ENCODE measurements at places on chromosomes 11 and 22. TPM values are rescaled to one million over a fixed set of nuclear protein-coding genes. Genes with fewer than 3 reads are reported as not detected.

The CCND1 gene
- total RNA-seq, result 215 TPM

The APOBEC3B gene
- 4.9 TPM for total RNA-seq

The MUC5AC gene
- total RNA-seq, result not detected

The NLRP6 gene
- not detected for total RNA-seq

DNA sequence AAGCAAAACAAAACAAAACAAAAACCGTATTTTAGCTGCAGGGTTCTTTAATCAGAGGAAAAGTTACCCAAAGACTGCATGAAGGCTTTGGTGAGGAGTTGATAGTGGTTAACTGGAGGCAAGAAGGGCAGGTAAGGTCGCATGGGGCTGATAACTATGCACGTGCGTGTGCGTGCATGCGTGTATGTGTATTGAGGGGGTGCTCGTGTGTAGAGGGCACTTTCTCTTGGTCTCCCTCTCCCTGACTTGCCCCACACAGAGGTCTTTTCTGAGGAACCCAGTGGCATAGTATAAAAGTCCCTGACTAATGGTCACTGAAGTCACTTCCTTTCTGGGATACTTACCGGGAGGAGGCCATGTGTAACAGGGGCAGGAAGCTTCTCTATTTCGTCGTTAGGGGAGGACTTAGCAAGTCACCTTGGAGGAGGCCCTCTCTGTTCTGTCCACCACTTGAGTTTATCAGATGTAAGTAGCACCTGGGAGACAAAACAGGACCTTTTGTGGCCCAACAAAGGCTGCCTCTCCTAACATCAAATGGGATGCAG lies 20.1 kb upstream of the FCHSD2 start:
- H3K27me3 ChIP-seq, result no peaks in the 10 kb centered on the region
- H3K27ac ChIP-seq, result no peak overlapping the region
- peaks cover 16% of the 10 kb centered on the region for H3K4me1 ChIP-seq
- no peak for DNase-seq
- no peak overlapping the region for H3K4me3 ChIP-seq
- H3K36me3 ChIP-seq, result no peaks in the 10 kb centered on the region

- DNase-seq, result peak; percentile 27
- H3K27ac ChIP-seq, result no peak overlapping the region
- H3K27me3 ChIP-seq, result peaks cover 13% of the 10 kb centered on the region
Observed at GRCh38 chr22:26364066-26365015, 64.7 kb upstream of the ASPHD2 start.

DNA sequence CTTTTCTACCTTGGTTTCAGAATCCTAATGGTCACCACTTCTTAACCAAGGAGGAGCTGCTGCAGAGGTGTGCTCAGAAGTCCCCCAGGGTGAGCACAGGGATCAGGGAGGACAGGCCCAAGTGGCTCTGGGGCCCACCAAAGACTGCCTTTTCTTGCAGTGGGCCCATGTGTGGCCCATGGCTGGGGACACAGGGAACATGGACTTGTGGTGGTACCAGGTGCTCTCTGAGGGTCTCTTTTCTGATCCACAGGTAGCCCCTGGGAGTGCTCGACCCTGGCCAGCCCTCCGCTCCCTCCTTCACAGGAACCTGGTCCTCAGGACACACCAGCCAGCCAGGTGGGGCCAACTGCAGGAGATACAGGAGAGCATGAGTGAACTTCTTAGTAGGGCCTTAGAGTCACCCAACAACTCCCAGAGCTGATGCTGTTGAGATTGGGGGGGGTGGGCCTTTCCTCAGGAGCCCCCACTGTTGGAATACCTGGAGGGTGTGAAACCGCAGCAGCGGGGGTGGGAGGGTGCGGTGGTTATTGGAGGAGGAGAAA lies 2.0 kb downstream of the MUS81 start:
- peak overlapping the region; percentile 34 for H3K27ac ChIP-seq
- no peak for DNase-seq
- H3K27me3 ChIP-seq, result no peaks in the 10 kb centered on the region
- H3K4me1 ChIP-seq, result peaks cover 26% of the 10 kb centered on the region
- peak overlapping the region; percentile 45 for H3K4me3 ChIP-seq

GRCh38 chr22:49179886-49180682 lies 647.6 kb downstream of the BRD1 start:
- DNase-seq, result no peak
- H3K27ac ChIP-seq, result no peak overlapping the region
- peaks cover 14% of the 10 kb centered on the region for H3K27me3 ChIP-seq
- no peaks in the 10 kb centered on the region for H3K4me1 ChIP-seq
- no peaks in the 10 kb centered on the region for H3K36me3 ChIP-seq
- H3K4me3 ChIP-seq, result no peak overlapping the region

DNA sequence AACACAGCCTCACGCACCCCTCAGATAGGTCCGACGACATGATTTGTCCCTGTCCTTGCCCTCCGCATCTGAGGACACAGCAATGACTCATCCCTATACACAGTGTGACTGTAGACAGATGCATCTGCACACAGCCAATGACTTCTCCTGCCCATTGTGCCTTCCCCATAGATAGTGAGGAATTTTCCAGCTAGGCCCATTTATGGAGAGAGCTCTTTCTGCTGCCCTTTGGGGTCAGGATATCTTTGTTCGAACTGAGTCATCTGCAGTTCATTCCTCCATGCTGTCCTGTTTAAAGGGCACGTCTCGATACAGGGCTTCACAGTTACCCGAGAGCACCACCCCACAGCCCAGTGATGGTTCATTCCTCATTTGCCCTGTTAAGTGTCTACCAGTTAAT lies 96.7 kb downstream of the LARGE1 start:
- H3K27ac ChIP-seq, result no peak overlapping the region
- no peak for DNase-seq
- no peaks in the 10 kb centered on the region for H3K4me1 ChIP-seq
- no peaks in the 10 kb centered on the region for H3K27me3 ChIP-seq
- no peak overlapping the region for H3K4me3 ChIP-seq

- peaks cover 12% of the 10 kb centered on the region for H3K4me1 ChIP-seq
- no peak for DNase-seq
- H3K27me3 ChIP-seq, result no peaks in the 10 kb centered on the region
- no peaks in the 10 kb centered on the region for H3K36me3 ChIP-seq
- H3K27ac ChIP-seq, result no peak overlapping the region
Observed at GRCh38 chr11:90700789-90701439, 478.1 kb upstream of the CHORDC1 start.

GRCh38 chr22:49116486-49117120 lies 711.1 kb downstream of the BRD1 start:
- H3K27ac ChIP-seq, result no peak overlapping the region
- no peaks in the 10 kb centered on the region for H3K36me3 ChIP-seq
- no peak overlapping the region for H3K4me3 ChIP-seq
- H3K4me1 ChIP-seq, result peaks cover 5% of the 10 kb centered on the region
- DNase-seq, result no peak
- H3K27me3 ChIP-seq, result peaks cover 15% of the 10 kb centered on the region

DNA sequence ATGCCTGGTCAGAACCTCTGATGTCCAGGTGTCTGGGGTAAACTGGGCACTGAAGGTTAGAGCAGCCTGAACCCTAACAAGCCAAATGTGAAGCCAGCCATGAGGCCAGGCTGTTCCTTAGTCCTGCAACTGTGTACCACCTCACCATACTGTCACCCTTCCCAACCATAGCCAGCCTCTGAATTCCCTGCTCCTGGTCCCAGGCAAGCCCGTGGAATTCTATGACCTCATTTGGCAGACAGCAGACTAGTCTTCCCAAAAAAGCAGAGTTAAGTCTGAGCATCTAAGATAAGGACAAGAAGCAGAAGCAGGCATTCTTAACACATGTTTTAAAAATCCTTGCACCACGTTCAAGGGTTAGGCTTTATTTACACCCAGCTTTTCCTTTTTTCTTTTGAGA lies 134.8 kb downstream of the C11orf58 start:
- no peak for DNase-seq
- peaks cover 58% of the 10 kb centered on the region for H3K4me1 ChIP-seq
- peak overlapping the region; percentile 45 for H3K27ac ChIP-seq
- H3K36me3 ChIP-seq, result no peaks in the 10 kb centered on the region
- no peaks in the 10 kb centered on the region for H3K27me3 ChIP-seq

DNA sequence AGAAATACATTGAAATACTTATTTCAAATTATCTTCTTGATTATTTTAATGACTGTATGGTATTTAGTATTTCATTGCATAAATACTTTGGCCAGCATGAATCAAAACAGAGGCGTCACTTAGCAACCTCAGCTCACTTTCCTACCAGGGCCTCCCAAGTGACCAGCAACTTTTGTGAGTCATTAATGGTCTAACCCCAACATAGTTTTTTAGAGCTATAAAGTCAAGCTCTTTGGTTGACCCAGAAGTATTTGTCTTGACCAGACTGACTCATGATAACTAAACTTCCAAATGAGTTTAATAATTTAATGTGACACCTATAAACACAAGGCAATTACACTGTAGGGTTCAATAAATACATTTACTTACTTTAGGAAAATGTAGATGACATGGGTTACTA lies 27.9 kb upstream of the RBMXL2 start:
- H3K4me1 ChIP-seq, result peaks cover 10% of the 10 kb centered on the region
- no peaks in the 10 kb centered on the region for H3K36me3 ChIP-seq

DNA sequence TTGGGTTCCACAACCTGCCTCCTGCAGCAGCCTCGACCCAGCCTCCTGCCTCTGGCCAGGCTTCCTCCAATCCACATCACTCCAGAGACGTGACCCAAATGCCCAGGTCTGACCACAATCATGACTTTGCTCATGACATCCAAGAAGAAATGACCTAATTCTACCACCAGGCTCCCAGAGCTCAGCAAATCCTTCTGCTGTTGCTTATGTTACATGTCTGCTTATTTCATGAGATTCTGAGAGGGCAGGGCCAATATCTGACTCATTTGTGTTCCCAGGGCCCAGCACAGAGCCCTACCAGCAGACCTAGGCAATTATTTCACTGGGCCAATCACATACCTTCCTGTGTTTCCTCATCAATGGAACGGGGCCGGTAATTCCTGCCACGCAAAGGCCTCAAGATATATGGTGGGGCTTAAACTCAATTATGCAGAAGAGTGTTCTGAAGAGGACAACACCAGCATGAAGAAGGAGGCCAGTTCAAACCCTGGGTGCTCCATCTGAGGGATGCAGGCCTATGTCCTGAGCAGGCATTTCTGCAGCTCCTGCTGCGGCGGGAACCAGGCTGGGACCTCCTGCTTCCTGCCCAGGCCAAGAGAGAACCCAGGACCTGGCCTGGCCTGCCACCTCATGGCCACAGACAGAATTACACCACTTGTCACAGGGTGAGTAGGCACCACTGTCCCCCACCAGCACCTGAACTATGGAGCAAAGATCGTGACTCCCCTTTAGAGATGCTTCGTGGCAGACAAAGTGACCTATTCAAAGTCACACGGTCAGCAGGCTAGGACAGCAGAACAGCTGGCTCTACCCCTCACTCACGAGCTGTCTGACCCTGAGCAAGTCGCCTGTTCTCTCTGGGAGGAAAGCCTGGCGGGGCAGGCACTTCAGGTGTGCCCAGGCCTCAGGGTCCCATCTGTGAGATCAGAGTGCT lies 5.9 kb downstream of the CENPM start:
- H3K36me3 ChIP-seq, result peaks cover 5% of the 10 kb centered on the region
- DNase-seq, result peak; percentile 85
- H3K4me1 ChIP-seq, result peaks cover 7% of the 10 kb centered on the region

- peak overlapping the region; percentile 35 for H3K27ac ChIP-seq
- peaks cover 24% of the 10 kb centered on the region for H3K4me1 ChIP-seq
- DNase-seq, result no peak
- H3K27me3 ChIP-seq, result no peaks in the 10 kb centered on the region
Observed at GRCh38 chr11:79108851-79109250, 332.0 kb downstream of the TENM4 start.

DNA sequence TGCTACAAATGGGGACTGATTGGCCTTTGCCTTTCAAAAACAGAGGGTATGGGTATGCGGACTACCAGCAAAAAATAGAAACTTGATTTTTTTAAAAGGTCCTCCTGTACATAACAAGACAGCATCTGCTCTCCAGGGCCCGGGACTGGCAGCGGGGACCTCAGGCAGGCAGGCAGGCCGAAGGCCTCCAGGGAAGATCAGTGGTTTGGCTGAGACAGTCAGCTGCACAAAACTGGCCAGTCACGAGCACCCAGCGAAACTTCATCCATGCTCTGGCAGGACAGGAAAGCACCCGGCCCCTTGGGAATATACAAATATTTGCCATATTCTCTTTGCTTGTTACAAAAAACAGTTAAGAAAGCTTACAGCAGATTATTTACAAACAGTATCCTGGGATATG lies 11.0 kb downstream of the RPL27A start:
- DNase-seq, result no peak
- H3K27me3 ChIP-seq, result no peaks in the 10 kb centered on the region
- H3K36me3 ChIP-seq, result peaks cover 44% of the 10 kb centered on the region

- no peaks in the 10 kb centered on the region for H3K27me3 ChIP-seq
- peaks cover 20% of the 10 kb centered on the region for H3K36me3 ChIP-seq
- H3K4me1 ChIP-seq, result peaks cover 25% of the 10 kb centered on the region
Observed at GRCh38 chr11:32939046-32939445, 46.4 kb downstream of the QSER1 start.

GRCh38 chr11:76721755-76722677 lies 51.5 kb upstream of the LRRC32 start:
- H3K4me1 ChIP-seq, result peaks cover 3% of the 10 kb centered on the region
- peaks cover 43% of the 10 kb centered on the region for H3K27me3 ChIP-seq
- peak; percentile 91 for DNase-seq
- H3K4me3 ChIP-seq, result no peak overlapping the region

- H3K36me3 ChIP-seq, result peaks cover 6% of the 10 kb centered on the region
- peaks cover 24% of the 10 kb centered on the region for H3K4me1 ChIP-seq
- H3K27ac ChIP-seq, result peak overlapping the region; percentile 94
- H3K4me3 ChIP-seq, result peak overlapping the region; percentile 96
- no peaks in the 10 kb centered on the region for H3K27me3 ChIP-seq
Observed at GRCh38 chr11:64268025-64268892, 16.2 kb downstream of the BAD start.

DNA sequence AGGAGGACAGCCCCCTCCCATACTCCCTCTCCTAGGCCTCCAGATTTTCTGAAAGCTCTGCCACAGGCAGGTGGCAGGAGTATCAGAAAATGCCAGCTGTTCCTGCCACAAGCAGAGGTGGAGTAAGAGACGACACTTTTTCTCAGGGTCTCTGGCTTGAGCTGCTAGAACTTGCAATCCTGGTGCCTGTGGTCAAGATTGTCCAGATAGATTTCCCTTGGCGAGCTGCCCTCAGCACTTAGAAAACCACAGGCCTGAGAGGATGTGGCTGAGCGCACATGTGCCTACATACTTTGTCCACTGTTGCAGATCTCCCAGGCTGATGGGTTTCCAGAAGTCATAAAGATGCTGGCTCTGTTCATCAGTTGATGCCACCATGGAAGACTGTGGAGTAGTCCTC lies 65.7 kb upstream of the NAV2 start:
- no peaks in the 10 kb centered on the region for H3K36me3 ChIP-seq
- no peak overlapping the region for H3K27ac ChIP-seq
- H3K4me3 ChIP-seq, result no peak overlapping the region
- DNase-seq, result no peak
- H3K27me3 ChIP-seq, result no peaks in the 10 kb centered on the region
- H3K4me1 ChIP-seq, result peaks cover 5% of the 10 kb centered on the region

Data from mesothelial cell of epicardium (in vitro differentiated cells).